H4 (cell line): ENCODE measurements at places on chromosomes 1 and 21.
A peak's percentile ranks its signal among the peaks of the same experiment; 100 is the strongest.

DNA sequence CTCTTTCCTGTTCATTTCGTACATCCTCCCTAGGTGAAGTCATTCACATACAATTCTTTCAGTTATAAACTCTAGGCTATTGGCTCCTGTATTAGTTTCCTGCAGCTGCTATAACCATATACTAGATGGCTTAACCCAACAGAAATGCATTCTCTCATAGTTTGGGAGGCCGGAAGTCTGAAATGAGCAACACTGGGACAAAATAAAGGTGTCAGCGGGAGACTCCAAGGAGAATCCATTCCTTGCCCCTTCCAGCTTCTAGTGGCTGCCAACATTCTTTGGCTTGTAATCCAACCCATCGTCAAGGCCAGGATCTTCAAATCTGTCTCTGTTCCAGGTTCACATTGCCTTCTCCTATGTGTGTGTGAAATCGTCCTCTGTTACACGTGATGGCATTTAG, 71.3 kb downstream of the TOR3A start:
- DNase-seq = no peak

GRCh38 chr1:61523893-61524605, 200.9 kb downstream of the TM2D1 start:
- DNase-seq = no peak

DNA sequence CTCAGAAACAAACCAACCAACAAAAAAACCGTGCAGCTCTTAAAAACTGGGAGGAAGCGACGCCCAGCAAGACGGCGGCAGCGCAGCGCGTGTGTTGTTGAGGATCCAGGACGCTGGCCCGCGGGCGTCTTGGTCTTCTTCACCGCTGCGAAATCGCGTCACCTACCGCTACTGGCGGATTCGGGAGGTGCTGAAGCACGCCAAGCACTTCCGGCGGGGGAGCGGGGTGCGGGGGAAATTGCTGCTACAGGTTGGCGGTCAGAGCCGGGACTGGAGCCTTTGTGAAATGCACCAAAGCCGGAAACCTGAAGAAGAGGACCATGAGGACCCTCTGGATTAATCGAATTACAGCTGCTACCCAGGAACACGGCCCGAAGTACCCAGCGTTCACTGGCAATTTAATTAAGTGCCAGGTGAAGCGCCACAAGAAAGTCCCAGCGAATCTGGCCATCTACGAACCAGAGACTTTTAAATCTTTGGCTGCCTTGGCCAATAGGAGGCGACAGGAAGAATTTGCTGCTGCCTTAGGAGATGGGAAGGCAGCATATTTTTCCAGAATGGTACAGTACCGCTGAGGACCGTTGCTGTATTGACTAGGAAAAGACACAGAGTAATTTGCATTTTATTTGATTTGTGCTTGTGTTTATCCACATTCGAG, 11.9 kb upstream of the RIPPLY3 start:
- DNase-seq = no peak

GRCh38 chr1:54980528-54981241, at the start of gene TMEM61:
Gene TMEM61, plus strand, starts transcription at chr1:54980628. Its CDS starts 438 bp downstream, at chr1:54981066.
- no peak for DNase-seq

GRCh38 chr1:43789604-43790550, 82.5 kb downstream of the ST3GAL3 start:
- DNase-seq = no peak

GRCh38 chr1:220982686-220983085, 103.4 kb downstream of the HLX start:
- DNase-seq = no peak

GRCh38 chr1:51523931-51524330, 4.9 kb upstream of the EPS15 start:
- no peak for DNase-seq

GRCh38 chr1:207493212-207493611, 2.7 kb upstream of the CR1 start:
- DNase-seq = no peak

GRCh38 chr1:223208164-223209076, 65.4 kb upstream of the TLR5 start:
- DNase-seq = no peak

DNA sequence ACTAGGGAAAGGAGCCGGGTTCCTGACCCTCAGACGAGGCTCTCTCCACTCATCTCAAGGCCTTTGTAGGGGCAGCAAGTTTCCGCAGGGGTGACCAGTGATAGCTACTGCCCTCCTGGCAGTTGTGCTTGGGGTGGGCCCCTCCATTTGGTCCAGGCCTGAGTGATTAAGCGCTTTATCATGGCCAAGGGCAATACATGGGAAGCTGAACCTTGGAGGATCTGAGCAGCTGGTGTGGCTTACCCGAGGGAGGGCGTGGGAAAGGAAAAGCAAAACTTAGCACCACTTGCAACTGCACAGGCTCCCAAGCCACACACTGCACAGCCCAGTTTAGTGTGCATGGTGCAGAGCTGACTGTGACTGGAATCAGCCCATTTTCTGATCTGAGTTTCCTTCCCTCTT, 47.8 kb downstream of the GADD45A start:
- DNase-seq = peak; percentile 49

DNA sequence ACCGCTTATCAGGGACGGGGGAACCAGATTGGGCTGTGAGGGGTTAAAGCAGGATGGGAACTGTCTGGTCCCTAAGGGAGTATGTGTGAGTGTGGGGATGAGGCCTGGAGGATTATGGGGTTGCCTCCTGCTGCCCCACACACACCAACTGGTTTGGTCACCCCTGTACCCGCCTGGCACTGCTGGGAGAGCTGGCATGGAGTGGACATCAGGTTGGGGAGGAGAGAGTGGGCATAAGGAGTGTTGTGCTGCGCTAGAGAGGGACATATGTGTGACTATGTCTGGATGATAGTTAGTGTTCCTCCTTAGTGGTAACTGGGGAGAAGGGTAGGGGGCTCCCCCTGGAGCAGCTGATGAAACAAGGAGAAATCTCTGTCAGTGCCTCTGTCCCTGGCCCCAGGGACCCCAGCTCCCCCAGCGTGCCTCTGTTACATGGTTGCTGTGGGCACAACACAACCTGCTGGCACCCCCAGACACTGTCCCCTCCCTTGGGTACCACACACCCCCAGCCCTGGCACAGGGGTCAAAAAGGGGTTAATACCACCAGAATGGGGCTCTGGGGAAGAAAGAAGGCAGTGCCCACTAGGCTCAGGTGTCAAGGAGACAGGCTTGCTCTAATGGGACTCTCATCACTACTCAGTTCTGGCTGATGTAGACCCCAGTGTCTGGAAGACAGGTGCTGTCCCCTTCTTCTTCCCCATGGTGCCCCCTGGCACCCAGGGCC, 1.9 kb downstream of the ZBTB7B start:
- DNase-seq = no peak

DNA sequence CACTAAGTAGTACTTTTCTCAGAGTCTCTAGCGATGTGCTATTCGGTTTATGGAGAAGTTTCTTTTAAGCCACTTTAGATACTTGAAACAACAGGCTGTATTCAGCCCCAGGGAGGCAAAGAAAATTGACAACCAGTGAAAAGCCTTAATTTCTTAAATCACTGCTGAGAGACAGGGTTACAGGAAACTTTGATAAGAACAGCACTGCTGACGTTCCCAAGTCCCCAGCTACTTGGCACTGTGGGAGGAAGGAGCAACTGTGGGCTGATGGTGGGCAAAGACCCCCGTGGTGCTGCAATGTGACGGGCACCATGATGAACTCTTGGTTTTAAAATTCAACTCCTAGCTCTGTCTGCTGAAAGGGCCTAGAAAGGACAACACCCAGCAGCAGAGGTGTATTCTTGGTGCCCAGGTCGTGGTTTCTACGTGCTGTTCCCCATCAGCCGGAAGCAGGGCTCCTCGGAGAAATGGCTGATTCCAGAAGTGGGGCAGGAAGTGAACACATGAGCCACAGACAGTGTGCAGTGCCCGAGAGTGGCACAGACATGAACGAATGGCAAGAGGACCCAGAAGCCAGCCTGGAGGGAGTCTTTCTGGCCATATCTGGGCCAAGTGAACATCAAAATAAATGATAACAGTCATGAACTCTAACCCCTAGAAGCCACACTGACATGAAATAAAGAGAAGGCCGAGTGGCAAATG, 5.3 kb downstream of the PTTG1IP start:
- DNase-seq = no peak

DNA sequence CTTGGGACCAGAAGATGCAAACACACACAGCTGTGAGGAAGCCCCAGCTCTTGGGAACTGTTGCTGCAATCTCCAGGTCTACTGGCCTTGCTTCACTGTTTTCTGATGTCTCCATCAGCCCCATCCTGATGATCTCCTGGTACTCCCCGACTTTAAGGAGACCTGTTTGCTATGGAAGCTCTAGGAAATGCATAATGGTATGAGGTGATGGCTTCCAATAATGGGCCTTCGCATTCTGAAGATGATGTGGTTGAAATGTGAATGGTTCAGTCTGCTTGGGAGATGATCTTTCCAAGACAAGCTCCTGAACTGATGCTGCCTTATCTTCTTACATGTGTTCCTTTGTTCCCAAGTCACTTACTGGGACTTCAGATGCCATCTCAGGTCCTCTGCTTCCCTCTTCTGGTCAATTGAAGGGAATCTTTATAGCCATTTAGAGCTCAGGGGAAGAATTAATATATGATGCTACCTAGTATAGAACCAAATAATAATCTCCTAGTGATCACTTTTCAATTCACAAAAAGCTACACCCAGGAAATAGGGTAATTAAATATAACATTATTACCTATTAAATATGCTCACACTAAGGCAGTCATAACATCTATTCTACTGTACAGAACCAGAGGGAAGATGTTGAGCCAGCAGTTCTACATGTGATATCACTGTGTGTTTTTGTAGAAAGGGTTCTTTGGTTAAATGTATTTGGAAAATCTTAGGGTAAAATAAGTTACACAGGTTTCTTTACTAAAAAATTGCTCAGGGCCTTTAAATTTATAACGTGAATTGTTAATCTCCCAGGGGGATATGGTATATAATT, 73.9 kb upstream of the VTCN1 start:
- DNase-seq = peak; percentile 53

DNA sequence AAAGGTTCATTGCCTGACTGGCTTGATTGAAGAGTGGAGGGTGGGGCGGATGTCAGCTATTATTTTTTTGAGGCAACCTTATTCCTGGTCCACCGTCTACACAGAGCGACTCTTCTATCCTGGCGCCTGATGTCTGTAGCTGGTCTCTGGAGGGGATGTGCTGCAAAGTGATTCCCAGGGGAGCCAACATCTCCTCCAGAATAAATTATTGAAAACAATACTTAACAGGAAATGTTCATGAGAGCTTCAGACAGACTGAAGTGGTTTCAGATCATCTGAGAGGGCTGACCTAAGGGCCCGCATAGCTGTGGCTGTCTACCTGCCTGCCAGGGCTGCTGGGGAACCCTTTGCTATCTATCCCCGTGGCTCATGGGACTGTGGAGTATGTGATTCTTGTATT, 66.7 kb downstream of the TEX35 start:
- no peak for DNase-seq

GRCh38 chr1:68812333-68812732, 315.5 kb upstream of the DEPDC1 start:
- no peak for DNase-seq

DNA sequence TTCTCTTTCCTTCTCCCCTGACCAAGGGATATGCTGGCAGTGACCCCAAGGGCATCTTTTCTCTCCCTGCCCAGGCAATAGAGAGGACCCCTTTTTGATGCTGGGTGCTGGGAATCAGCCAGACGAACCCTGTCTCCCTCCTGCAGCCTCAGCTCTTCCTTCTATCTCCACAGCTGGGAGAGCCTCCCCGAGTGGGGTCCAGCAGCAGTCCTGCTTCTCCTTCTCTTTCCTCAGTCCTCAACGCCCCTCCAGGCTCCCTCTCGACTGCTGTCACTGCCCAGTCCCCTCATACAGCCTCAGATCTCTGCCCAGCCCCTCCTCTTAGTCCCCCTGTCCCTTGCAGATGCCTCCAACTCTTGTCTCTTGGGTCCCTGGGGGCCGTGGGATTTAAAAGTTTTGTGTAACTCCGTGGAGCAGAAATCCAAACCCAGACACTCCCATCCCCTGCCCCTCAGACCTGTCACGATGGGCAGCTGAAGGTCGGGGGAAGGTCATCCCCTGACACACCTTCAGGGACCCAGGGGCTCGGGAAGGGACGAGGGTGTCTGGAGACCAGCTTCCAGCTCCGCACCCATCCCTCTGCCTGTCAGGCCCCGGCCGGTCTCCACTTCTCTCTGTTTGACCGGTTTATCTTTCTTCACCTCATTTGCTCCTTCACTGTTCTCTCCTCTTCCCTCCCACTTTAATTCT, 5.8 kb upstream of the ETV3L start:
- no peak for DNase-seq

DNA sequence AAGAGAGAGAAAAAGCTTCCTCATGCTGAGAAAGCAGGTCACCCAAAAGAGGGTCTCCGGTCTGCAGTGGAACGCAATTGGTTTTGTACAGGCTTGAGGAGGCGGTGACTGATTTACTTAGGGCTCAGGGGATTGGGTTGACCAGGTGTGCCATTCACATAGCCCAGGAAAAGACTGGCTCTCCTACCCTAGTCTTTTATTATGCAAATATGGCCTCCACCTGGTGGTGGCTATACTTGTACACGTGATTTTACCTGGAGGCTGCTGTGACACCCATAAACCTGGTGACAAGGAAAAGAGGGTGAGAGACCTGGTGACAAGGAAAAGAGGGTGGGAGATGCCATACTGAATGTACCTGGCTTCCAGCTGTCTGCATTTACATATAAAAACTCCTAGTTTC, 49.9 kb downstream of the DNTTIP2 start:
- DNase-seq = no peak

DNA sequence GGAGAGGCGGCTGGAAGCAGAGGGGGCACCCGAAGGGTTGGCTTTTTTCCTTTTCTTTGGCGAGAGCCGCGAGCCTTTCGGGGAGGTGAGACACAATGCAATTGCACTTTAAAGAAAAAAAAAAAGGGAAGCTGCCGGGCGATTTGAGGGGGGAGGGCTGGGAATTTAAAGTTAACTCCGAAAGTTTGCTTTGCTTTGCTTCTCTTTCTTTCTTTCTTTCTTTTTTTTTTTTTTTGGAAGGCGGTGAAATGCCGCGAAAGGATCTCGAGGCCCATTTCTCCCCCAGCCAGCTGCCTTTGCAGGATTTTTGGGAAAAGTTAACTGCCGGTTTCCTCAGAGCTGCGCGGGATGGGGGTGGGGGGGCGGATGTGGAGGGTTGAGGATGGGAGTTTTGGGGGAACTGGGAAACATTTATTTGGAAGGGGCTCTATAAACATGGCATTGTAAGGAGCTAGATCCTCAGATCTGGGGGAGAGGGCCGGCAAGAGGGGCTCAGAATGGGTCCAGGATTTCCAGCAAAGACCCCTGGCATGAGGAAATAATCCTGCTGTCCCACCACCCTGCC, 997 bp downstream of the ZNF362 start:
- no peak for DNase-seq

GRCh38 chr1:184493987-184494388, 107.2 kb downstream of the C1orf21 start:
- no peak for DNase-seq

- DNase-seq = peak; percentile 70
These were observed 4.8 kb downstream of the OVGP1 start for GRCh38 chr1:111422546-111423391.
